ENCODE measurements at places on chromosomes 3 and 15. TPM values are rescaled to one million over a fixed set of nuclear protein-coding genes. Genes with fewer than 3 reads are reported as not detected.

DNA sequence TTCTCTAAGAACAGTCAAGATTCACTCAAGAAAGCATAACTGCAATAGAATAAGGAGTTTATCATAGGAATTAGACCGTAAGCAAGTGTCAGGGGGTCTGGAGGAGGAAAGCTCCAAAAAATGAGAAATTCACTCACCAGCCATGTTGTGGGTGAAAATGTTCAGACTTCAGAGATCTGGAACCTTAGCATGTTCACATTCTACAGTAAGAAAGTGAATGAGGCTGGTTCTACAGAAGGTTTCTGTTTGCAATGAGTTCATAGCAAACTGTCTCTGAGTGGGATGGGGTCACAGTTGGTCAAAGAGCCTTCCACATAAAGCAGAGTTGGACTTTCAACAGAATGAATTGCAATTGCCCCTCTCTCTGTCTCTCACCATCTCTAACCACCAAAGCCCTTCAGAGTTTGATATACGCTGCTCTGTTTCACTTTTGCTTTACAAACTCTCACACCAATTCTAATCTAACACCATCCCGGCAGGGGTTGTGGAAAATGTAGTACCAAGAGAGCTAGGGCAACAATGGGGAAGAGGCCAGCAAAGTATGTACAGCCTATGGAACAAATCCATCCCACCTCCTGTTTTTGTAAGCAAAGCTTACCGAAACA is 581.8 kb upstream of the UBE2E2 start:
- no peaks in the 10 kb centered on the region for H3K27me3 ChIP-seq
- DNase-seq: no peak
- no peaks in the 10 kb centered on the region for H3K4me1 ChIP-seq
- H3K27ac ChIP-seq: no peak overlapping the region
- H3K4me3 ChIP-seq: no peak overlapping the region

Gene RNF111
- total RNA-seq: 30.2 TPM

Gene CFAP20DC
- total RNA-seq: 6.7 TPM

GRCh38 chr15:28114721-28115622 is 15.9 kb upstream of the OCA2 start:
- no peaks in the 10 kb centered on the region for H3K4me1 ChIP-seq
- DNase-seq: no peak
- H3K27ac ChIP-seq: no peak overlapping the region
- H3K4me3 ChIP-seq: no peak overlapping the region
- no peaks in the 10 kb centered on the region for H3K36me3 ChIP-seq
- H3K27me3 ChIP-seq: no peaks in the 10 kb centered on the region

GRCh38 chr3:72601060-72601459 is 247.2 kb downstream of the SHQ1 start:
- no peak overlapping the region for H3K27ac ChIP-seq
- H3K4me3 ChIP-seq: no peak overlapping the region
- no peaks in the 10 kb centered on the region for H3K4me1 ChIP-seq
- no peaks in the 10 kb centered on the region for H3K27me3 ChIP-seq
- no peak for DNase-seq

- H3K27me3 ChIP-seq: peaks cover 66% of the 10 kb centered on the region
- DNase-seq: no peak
- H3K4me3 ChIP-seq: no peak overlapping the region
These were observed 79.1 kb downstream of the RHCG start for GRCh38 chr15:89417206-89417725.
